ENCODE measurements at places on chromosomes 12 and 14.

- DNase-seq = peak; percentile 16
Observed at GRCh38 chr14:99509871-99510555, 28.8 kb downstream of the CCNK start.

- DNase-seq = no peak
Observed at GRCh38 chr12:117188961-117189724, 1.1 kb downstream of the FBXO21 start.

GRCh38 chr12:16602412-16602811 is 3.5 kb downstream of the LMO3 start:
- DNase-seq = no peak

DNA sequence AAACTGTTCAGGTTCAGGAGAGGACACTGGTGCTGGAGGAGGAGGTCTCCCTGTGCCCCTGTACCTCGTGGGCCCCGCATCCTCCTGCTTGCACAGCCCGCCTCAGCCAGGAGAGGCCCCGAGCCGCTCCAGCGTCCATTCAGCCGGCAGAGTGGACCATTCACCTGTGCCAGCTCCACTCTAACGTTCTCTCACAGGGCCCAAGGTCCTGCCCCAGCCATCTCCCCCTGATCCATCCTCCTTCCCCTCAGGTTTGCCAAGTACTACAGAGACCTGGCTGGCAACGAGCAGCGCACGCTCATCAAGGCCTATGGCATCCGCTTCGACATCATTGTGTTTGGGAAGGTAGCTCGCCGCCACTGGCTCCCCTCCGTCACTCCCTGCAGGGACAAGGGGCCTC is 22.2 kb downstream of the P2RX4 start:
- no peak for DNase-seq

DNA sequence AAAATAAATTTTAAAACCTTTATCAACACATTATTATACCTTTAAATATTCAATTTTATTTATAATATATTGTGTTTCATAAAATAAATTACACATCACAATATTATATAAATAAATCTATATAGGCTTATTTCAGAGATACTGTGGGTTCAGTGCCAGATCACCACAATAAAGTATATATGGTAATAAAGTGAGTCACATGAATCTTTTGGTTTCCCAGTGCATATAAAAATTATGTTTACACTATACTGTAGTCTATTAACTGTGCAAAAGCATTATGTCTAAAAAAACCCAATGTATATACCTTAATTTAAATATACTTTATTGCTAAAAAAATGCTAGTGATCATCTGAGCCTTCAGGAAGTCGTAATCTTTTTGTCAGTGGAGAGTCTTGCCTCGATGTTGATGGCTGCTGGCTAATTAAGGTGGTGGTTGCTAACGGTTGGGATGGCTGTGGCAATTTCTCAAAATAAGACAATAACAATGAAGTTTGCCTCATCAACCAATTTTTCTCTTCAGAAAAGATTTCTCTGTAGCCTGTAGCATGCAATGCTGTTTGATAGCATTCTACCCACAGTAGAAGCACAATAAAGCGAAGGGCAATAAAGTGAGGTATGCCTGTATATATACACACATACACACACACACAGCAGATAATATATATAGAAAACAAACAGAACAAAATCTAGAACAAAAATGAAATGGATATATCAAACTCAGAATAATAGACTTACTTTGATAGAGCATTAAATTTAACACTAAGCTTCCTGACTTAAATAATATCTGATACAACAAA is 32.4 kb downstream of the CCDC59 start:
- no peak for DNase-seq

- no peak for DNase-seq
Observed at GRCh38 chr14:53545217-53545616, 392.1 kb upstream of the DDHD1 start.

GRCh38 chr12:29610473-29611170 is 113.1 kb upstream of the OVCH1 start:
- no peak for DNase-seq

GRCh38 chr12:62943779-62944395 is 8.9 kb upstream of the PPM1H start:
- DNase-seq = no peak

- DNase-seq = no peak
Observed at GRCh38 chr14:90499121-90499520, 102.3 kb downstream of the CALM1 start.

DNA sequence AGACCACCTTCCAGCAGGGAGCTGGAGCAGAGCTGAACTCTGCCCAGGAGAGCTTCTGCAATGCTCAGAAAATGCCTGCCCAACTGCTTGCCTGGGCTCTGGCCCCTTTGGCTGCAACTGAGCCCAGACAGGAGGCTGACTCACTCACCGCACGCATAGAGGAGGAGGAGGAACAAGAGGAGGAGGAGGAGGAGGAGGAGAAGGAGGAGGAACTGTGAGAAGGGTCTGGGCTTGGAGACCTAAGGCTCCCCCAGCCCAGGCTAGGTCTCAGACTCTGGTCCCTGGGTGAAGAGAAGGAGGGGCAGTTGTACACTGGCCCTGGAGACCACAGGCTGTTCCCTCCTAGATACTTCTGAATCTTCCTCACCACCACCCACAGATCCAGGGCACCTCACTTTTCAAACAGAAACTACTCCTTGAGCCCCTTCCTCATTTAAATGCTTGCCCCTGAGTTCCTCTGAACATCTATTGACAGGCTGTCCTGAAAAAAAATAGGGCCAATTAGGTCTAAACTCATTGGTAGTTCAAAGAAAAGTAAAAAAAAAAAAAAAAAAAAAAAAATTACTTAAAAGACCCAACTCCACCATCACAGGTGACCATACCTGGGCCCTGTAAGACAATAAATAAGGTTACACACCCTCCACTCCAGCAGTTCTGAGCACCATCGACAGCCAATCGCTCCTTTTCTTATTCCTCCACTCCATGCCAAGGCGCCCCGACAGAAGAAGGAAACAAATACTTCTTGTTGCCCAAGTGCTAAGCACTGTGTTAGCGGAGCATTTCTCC is 674 bp downstream of the VDR start:
- DNase-seq = peak; percentile 72

GRCh38 chr14:70898111-70898745 is 9.0 kb upstream of the PCNX1 start:
- no peak for DNase-seq

DNA sequence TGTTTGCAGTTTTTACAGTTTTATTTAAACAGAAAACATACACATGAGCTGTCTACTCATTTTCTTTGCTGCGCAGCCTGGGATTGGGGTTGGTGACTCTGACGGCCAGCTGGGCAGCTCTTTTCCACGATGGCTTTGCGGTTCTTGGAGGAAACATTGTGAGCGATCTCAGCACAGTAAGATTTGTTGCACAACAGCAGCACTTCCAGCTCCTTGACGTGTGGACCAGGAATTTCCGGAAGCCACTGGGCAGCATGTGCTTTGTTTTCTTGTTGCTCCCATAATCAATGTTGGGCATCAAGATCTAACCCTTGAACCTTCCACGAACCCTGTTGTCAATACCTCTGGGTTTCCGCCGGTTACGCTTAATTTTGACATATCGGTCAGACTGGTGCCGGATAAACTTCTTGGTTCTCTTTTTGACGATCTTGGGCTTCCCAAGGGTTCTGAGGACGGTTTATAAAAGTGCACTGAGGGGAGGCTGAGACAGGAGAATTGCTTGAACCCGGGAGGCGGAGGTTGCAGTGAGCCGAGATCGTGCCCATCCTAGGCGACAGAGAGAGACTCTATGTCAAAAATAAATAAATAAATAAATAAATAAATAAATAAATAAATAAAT is 21.8 kb downstream of the FKBP11 start:
- no peak for DNase-seq

Measured in activated naive CD4-positive, alpha-beta T cell treated with anti-CD3 and anti-CD28 coated beads, Interleukin-2, amount 10 ng/mL, durations not matched to agents 7 days and 5 days (primary cell).